ENCODE measurements at places on chromosomes 11 and 22. TPM values are rescaled to one million over a fixed set of nuclear protein-coding genes. Genes with fewer than 3 reads are reported as not detected.

GRCh38 chr22:48173061-48173772, 1410.8 kb downstream of the TBC1D22A start:
- no peaks in the 10 kb centered on the region for H3K4me1 ChIP-seq
- H3K27ac ChIP-seq = no peak overlapping the region
- no peaks in the 10 kb centered on the region for H3K27me3 ChIP-seq
- DNase-seq = no peak
- no peaks in the 10 kb centered on the region for H3K36me3 ChIP-seq

The ROBO4 gene
- not detected for polyA plus RNA-seq

DNA sequence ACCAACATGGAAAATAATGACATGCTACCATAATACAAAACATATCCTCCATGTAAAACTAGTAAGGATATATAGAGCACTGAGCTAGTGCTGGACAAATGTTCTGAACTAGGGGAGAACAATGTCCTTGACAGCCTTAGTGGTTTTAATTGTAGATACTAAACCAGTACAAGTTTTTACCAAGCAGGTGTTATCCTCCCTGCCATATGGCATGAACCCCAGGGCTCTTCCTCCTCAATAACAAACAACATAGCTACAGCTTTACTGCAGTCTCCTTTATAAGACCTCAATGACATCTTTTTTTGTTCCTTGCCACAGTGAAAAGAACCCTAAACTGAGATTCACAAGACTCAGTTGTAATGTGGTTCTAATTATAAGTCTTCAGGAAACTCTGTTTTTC, 70.2 kb upstream of the GDPD4 start:
- no peak for DNase-seq
- H3K27ac ChIP-seq = no peak overlapping the region
- no peak overlapping the region for H3K4me3 ChIP-seq
- H3K4me1 ChIP-seq = no peaks in the 10 kb centered on the region
- no peaks in the 10 kb centered on the region for H3K27me3 ChIP-seq

DNA sequence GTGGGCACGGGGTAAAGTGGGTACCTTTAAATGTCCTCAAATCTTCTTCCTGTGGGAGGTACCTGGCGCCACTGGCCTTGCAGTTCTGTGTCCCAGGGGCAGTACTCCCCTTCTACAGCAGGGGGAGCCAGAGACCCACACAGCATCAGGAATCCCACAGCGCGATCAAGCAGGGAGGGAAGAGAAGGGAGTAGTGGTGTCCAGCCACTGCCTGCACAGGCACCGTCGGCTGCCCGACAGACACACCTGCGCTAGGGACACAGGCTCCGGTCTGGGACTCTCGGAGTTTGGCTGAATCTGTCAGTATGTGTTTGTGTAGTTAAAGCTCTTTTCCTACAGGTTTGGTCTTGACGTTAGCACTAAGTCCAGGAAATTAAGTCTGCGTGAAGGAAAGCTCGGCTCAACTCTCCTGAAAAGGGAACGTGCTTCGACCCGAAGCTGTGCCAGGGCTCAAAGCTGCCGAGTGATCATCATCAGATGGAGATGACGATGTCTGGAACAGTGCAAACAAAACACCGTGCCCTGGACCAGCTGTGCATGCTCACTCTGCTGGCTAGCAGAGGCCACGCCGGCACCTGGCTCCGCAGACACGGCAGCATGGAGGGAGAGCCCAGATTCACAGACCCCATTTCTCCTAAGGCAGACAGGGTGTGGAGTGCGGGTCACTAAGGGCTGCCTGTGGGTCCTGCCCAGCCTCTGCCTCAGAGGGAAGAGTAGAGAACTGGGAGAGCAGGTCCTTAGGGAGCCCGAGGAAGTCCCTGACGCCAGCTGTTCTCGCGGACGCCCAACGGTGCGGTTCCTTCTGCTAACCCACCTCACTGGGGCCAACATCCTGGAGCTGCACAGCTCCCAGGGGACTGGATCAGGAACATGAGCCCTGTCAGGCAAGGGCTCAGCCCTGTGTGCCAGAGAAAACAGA, 56.0 kb upstream of the BID start:
- peaks cover 8% of the 10 kb centered on the region for H3K4me1 ChIP-seq
- peak; percentile 90 for DNase-seq
- H3K4me3 ChIP-seq = no peak overlapping the region
- no peak overlapping the region for H3K27ac ChIP-seq
- no peaks in the 10 kb centered on the region for H3K27me3 ChIP-seq

- H3K36me3 ChIP-seq = peaks cover 17% of the 10 kb centered on the region
- H3K4me1 ChIP-seq = peaks cover 48% of the 10 kb centered on the region
- peak overlapping the region; percentile 89 for H3K4me3 ChIP-seq
Measured at GRCh38 chr11:924406-925157, 1.1 kb upstream of the AP2A2 start.

The ANO1 gene
- polyA plus RNA-seq = not detected

The RIN1 gene
- 0.26 TPM for polyA plus RNA-seq

DNA sequence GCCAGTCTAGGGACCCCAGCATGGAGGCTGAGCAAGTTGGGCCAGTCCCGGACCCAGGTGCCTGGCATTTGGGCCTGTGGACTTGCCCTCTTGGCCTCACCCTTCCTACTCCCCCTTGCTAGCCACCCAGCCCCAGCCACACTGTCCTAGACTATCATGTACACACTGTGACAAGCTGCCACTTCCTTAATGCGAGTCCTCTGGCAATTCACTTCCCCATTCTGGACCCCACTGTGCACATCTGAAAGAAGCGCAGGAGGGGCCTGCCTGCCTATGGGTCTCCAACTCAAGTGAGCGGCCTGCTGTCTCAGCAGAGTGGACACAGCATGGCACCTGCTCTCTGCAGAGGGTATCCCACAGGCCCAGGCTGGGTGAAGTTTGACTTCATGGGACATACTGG, 68.5 kb upstream of the LMO1 start:
- no peak overlapping the region for H3K4me3 ChIP-seq
- H3K4me1 ChIP-seq = peaks cover 6% of the 10 kb centered on the region
- peaks cover 56% of the 10 kb centered on the region for H3K27me3 ChIP-seq
- DNase-seq = no peak
- H3K27ac ChIP-seq = no peak overlapping the region
- H3K36me3 ChIP-seq = no peaks in the 10 kb centered on the region

- no peaks in the 10 kb centered on the region for H3K27me3 ChIP-seq
- peaks cover 96% of the 10 kb centered on the region for H3K4me1 ChIP-seq
- H3K27ac ChIP-seq = no peak overlapping the region
- peaks cover 38% of the 10 kb centered on the region for H3K36me3 ChIP-seq
- no peak overlapping the region for H3K4me3 ChIP-seq
Measured at GRCh38 chr11:802018-802617, 2.9 kb downstream of the PIDD1 start.

The OLFML1 gene
- polyA plus RNA-seq = not detected

DNA sequence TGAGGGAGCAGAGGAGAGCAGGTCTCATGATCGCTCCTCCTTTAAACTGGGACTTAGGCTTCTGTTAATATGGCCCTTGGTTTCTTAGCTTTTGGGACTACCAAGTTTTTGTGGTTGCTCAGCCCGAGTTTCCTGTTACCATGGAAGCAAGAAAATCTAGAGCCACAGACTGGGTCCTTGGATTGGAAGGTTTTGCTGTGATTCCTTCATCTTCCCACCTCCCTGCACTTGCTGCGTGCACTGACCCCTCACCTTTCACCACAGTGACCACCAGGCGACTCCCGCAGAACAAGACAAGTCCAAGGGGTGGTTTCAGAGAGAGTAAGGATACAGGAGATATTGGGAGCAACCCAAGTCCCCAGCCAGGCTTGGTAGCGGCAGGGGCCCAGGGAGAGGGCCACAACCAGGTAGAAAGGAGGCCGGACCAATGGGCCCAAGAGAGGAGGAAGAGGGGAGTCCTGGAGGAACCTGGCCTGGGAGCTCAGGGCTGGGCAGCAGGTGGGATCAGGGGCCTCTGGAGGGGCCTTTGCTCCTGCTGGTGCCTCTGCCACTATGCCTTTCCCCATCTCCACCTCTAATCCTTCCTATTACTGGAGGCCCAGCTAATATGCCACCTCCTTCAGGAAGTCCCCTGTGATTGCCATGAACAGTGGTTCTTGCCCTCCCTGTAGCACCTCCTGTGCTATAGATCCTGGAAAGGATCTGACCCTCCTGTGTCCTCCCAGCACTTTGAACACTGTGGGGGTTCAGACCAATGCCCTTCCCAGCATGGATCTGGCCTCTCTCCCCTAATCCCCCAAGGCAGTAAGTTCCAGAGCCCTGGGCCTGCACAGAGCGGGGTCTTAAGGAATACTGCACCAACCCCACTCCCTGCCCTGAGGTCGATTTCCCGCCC, 21.2 kb downstream of the CSF2RB start:
- no peak overlapping the region for H3K4me3 ChIP-seq
- DNase-seq = no peak

GRCh38 chr11:10658621-10659338, 34.8 kb downstream of the IRAG1 start:
- no peaks in the 10 kb centered on the region for H3K36me3 ChIP-seq
- H3K27ac ChIP-seq = peak overlapping the region; percentile 73
- no peak for DNase-seq
- no peaks in the 10 kb centered on the region for H3K27me3 ChIP-seq
- no peak overlapping the region for H3K4me3 ChIP-seq

- H3K27ac ChIP-seq = no peak overlapping the region
- H3K27me3 ChIP-seq = no peaks in the 10 kb centered on the region
- no peaks in the 10 kb centered on the region for H3K4me1 ChIP-seq
- no peaks in the 10 kb centered on the region for H3K36me3 ChIP-seq
- DNase-seq = no peak
- H3K4me3 ChIP-seq = no peak overlapping the region
Measured at GRCh38 chr11:131659931-131660330, 289.5 kb downstream of the NTM start.

GRCh38 chr11:36191941-36192340, 97.3 kb downstream of the COMMD9 start:
- no peaks in the 10 kb centered on the region for H3K36me3 ChIP-seq
- H3K4me1 ChIP-seq = no peaks in the 10 kb centered on the region
- no peaks in the 10 kb centered on the region for H3K27me3 ChIP-seq
- H3K27ac ChIP-seq = no peak overlapping the region
- no peak overlapping the region for H3K4me3 ChIP-seq

GRCh38 chr11:102564110-102564509, 33.6 kb upstream of the MMP7 start:
- H3K36me3 ChIP-seq = no peaks in the 10 kb centered on the region
- no peak overlapping the region for H3K4me3 ChIP-seq
- peak; percentile 30 for DNase-seq
- no peak overlapping the region for H3K27ac ChIP-seq

The SAA1 gene
- polyA plus RNA-seq = not detected

The NXPE4 gene
- polyA plus RNA-seq = not detected

The VPREB1 gene
- not detected for polyA plus RNA-seq

GRCh38 chr11:22674470-22675439, 8.3 kb downstream of the GAS2 start:
- no peak overlapping the region for H3K4me3 ChIP-seq
- no peaks in the 10 kb centered on the region for H3K36me3 ChIP-seq
- DNase-seq = no peak
- H3K27ac ChIP-seq = no peak overlapping the region
- no peaks in the 10 kb centered on the region for H3K27me3 ChIP-seq

- no peaks in the 10 kb centered on the region for H3K36me3 ChIP-seq
- no peak overlapping the region for H3K4me3 ChIP-seq
- H3K27me3 ChIP-seq = peaks cover 26% of the 10 kb centered on the region
- no peaks in the 10 kb centered on the region for H3K4me1 ChIP-seq
Measured at GRCh38 chr11:20672575-20672974, 3.2 kb downstream of the NELL1 start.

DNA sequence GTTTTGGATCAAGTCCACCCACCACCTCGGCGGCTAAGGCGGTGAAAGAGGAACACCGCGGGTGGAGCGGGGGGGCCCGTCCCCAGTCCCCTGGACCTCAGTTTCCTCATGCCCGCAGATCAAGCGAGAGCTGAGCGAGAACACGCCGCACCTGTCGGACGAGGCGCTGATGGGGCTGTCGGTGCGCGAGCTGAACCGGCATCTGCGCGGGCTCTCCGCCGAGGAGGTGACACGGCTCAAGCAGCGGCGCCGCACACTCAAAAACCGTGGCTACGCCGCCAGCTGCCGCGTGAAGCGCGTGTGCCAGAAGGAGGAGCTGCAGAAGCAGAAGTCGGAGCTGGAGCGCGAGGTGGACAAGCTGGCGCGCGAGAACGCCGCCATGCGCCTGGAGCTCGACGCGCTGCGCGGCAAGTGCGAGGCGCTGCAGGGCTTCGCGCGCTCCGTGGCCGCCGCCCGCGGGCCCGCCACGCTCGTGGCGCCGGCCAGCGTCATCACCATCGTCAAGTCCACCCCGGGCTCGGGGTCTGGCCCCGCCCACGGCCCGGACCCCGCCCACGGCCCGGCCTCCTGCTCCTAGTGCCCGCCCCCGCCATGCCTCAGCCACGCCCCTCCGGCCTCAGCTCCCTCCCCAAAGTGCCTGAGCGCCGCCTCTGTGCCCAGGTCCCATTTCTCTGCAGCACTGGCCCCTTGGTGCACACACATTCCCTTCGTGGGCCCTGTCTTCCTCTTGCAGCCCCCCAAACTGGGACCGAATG, 12.7 kb downstream of the MAFF start:
- H3K27ac ChIP-seq = peak overlapping the region; percentile 38
- peak; percentile 94 for DNase-seq
- peaks cover 2% of the 10 kb centered on the region for H3K36me3 ChIP-seq
- H3K4me1 ChIP-seq = peaks cover 10% of the 10 kb centered on the region

DNA sequence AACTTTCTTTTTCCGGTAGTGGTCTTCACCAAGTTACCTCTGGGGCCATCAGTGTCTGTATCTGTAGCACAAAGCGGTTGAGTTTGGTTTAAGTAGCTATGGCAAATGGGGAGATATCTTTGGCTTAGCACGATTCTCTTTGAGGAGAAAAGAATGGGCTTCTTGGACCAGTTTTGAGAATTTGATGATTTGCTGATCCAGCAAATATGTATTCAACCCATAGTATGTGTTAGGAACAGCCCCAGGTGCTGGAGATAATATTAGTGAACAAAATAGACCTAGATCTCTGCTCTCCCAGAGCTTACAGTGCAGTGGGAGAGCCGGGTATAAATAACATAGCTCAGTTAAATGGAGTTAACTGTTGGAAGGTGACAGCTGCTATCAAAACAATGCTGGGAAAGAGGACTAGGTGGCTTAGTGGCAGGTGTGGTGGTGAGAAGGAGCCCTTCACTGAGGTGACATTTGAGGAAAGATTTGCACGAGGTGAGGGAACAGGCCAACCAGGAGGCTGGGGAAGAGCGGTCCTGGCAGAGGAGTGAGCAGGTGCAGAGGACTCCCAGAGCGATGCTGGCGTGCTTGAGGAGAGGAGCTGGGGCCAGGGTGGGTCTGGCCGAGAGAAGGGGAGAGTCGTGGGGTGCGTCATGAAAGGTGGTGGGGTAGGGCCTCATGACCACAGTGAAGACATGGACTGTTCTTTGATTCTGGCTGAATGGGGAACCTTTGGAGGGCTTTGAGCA, 5.0 kb downstream of the TBC1D22A start:
- peaks cover 8% of the 10 kb centered on the region for H3K36me3 ChIP-seq
- no peak overlapping the region for H3K4me3 ChIP-seq
- no peaks in the 10 kb centered on the region for H3K27me3 ChIP-seq
- H3K27ac ChIP-seq = no peak overlapping the region
- peaks cover 15% of the 10 kb centered on the region for H3K4me1 ChIP-seq

DNA sequence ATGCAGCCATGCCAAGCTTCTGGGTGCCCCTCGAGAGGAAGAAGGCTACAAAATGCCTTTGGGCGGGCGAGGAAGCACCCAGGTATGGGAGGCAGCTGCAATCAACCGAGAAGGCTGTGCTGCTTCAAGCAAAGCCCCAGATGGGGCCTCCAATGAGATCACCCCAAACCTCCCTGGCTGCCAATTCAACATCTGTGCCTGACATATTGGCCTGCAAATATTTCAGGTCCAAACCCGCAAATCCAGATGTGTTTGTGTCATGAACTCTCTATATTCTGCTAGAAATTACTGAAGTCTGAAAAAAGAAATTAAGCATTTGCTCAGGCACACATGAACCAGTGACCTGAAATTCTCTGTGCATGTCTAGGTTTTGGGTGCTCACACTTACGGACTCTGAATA, 78.8 kb upstream of the RCN1 start:
- no peaks in the 10 kb centered on the region for H3K36me3 ChIP-seq
- no peaks in the 10 kb centered on the region for H3K27me3 ChIP-seq
- DNase-seq = no peak
- H3K4me3 ChIP-seq = no peak overlapping the region
- H3K27ac ChIP-seq = no peak overlapping the region

The YPEL1 gene
- 0.36 TPM for polyA plus RNA-seq

Data from K562 (cell line).